ENCODE measurements at places on chromosomes 2 and 18.

DNA sequence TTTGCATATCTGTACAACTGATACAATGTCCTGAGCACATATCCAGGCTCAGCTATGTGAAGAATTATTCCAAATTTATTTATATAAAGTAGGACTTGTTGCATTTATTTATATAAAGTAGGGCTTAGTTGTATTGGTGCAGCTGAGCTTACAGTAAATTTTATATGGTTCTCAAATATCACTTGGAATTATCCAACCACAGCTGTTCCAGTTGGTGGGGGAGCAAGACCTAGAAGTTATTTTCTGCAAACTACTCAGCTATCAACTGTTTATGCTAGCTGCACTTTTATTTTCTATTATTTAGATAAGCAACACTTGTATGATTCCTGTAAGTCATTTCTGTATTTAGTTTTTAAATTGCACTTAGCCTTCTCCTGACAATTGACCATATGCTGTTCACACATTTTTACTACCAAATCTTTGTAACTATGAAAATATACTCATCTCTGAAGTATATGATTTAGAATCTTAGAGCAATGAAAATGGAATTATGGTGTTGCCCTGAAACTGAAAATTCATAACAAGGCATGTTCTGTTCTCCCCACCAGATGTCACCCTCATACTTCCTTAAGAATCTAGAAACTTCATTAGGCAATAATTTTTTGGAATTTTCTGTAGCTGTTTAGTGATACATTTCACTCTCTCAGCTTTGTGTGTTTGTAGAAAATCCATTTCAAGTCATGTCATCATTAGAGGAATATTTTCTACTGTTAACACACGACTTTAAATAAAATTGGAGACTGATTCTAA lies 157.0 kb upstream of the CBLN2 start:
- no peak for DNase-seq

GRCh38 chr2:67839242-67839641 lies 223.6 kb downstream of the C1D start:
- no peak for DNase-seq

DNA sequence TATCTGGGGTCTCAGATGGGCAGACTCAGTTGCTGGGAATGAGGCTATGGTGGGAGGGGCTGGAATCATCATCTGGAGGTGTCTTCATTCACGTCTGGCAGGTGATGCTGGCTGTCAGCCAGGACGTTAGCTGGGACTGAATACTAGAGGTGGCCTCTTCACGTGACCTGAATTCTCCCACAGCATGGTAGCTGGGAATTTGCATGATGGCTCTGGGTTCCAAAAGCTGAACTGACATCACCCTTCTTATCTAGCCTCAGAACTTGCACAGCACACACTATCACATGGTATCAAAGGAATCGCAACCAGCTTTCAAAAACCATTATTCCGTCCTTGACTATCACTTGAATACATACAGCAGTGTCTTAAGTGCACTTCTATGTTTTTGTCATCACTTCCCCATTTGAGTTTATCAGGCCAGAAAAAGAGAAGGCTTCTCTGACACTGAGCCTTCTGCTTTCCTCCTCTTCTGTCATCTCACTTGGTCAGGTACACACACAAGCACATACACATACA lies 53.0 kb upstream of the LRP2 start:
- no peak for DNase-seq

DNA sequence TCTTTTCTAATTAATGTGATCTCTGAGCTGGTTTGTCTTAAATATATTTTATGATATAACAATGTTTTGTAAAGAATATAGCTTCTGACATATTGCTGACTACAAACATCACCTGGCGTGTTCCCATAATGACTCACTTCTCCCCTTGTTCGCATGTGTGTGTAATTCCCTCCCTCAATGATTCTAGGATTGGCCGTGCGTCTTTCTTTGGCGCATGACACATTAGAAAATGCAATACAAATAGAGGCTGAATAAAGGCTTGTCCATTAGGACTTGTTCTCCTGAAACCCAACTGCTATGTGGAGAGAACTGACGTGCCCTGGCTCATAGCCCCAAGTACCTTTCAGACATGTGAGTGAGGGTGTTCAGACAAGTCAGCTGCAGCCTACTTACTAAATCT lies 159.7 kb upstream of the CDH20 start:
- no peak for DNase-seq

DNA sequence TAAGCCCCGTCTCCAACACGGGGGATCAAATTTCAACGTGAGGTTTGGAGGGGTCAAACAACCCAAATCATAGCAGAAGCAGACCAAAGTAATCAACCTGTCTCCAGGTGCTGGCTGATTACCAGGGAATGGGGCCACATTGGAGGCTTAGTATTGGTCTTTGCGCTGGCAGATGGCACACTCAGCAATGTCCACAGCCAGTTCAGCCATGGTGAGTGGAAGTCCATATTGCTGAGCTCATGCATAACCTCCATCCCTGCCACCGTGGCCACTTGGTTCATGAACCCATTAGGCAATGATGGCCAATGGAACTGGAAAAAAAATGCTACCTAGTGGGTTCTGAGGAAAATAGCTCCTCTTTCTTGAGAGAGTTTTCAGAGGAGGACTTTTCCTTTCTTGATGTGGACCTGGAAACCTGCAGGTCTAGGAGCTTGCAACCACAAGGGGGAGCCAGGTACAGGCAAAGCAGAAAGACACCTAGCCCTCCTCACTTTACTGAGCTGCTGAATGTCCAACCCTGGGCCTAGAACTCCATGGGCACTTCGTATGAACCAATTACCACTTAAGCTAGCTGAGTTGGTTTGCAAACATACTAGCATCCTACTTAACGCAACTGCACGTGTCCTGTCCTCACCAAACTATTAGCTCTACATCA lies 128.0 kb upstream of the GYPC start:
- no peak for DNase-seq

GRCh38 chr2:49044350-49045079 lies 109.8 kb downstream of the FSHR start:
- DNase-seq: no peak

DNA sequence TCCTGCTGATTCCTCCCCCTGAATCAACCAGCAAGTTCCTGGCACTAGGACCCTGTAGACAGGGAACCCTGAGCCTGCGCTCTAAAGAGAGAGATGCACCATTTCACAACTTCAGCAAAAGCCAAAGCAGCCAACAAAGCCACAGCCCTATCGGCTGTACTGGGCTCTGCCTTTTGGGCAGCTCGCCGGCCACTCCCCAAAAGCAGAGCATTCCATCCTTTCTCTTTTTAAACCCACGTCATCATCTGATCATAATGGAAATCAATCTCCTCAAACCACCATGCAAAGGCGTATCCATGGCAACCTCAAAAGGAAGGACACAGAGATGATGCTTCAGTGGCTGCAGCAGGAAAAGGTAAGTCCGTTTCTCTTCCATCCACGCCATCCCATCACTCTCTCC lies 5.3 kb upstream of the DCTN1 start:
- no peak for DNase-seq

DNA sequence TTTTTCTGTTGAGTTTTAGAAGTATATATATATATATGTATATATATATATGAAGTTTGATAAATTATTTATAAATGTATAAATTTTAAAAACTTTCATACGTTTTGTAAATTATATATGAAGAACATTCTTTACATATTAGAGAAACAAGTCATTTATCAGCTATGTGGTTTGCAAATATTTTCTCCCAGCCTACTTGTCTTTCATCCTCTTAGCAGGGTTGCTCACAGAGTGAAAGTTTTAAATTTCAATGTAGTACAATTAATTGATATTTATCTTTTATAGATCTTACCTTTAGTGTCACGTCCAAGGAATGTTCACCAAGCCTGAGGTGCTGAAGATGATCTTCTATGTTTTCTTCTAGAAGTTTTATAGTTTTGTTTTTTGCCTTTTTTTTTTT lies 78.3 kb upstream of the HS6ST1 start:
- DNase-seq: no peak

DNA sequence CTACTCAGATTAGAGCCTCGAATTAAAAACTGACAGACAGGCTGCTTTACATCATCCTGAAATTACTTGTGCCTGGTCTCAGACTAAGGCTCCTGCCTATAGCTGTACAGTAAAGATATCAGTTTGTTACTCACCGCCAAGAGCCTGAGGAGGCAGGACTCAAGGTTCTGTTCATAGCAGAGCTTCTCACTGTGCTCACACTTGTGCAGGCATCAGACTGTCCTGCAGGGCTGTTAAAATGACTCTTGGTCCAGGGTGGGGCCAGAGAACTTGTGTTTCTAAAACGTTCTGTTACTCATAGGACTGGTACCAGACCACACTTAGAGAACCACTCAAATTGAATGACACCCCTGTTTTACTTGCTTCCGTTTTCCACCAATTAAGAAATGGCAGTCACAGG lies 310.0 kb downstream of the DPP10 start:
- DNase-seq: no peak

- DNase-seq: no peak
These were observed 255.1 kb upstream of the LINC00305 start for GRCh38 chr18:64403784-64404503.

GRCh38 chr2:127428815-127429109 lies 10.5 kb downstream of the PROC start:
- no peak for DNase-seq

- no peak for DNase-seq
These were observed 81.2 kb upstream of the STK17B start for GRCh38 chr2:196252408-196253115.

- DNase-seq: no peak
These were observed 52.7 kb downstream of the TET3 start for GRCh38 chr2:74037379-74037860.

GRCh38 chr2:119028327-119029174 lies 86.6 kb downstream of the MARCO start:
- no peak for DNase-seq

DNA sequence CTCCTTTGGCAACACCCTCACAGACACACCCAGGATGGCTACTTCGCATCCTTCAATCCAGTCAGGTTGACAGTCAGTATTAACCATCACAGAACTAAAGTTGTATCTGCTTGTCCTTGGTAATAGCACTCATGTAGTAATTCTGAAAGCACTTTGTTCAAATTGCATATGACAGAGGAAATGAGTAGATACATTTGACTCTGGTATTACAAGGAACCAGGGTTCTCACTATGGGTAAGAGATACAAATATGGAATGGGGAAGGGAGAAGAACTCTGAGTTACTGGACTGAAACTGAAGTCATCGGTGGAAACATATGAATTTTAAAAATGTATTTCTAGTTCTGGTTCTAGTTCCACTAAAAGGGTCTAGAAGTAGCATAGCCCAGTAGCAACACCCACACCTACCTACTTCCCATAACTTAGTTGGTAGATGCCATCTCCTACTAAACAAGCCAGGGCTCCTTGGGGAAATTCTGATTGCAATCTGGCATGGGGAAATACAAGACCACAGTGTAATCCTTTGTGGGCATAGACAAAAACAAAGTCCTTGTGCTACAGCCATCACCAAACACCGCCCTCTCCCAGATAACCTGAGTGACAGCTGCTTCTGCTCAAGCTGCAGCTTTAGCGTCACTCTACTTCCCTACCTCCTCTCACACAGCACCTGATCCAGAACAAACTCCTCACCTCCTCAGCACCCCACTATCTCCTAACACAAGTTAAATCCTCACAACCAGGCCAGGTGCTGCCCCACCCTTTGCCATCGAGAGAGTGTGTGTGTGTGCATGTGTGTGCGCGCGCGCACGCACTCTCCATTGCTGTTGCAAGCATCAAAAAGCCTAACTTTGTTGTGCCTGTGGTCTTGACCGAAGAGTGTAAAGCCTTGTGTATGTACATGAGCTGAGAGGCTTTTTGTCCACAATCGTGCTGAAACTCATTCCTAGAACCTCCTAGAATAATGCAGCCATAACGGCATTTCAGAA lies 31.4 kb upstream of the CD226 start:
- no peak for DNase-seq

DNA sequence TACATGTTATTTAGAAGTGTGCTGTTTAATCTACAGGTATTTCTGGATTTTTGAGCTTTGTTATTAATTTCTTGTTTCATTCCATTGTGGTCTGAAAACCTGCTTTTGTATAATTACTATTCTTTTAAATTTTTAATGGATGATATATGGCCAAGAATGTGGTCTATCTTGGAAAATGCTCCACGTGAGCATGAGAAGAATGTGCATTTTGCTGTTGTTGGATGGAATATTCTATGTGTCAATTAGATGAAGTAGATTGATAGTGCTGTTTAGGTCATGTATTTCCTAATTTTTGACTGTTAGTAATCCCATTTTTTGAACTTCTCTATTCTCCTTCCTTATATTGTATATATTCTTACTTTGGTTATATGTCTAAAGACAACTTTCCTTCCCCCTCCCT lies 19.9 kb upstream of the TTN start:
- DNase-seq: no peak

GRCh38 chr2:98388601-98389250 lies 42.5 kb downstream of the CNGA3 start:
- DNase-seq: no peak

GRCh38 chr2:237563816-237564215 lies 2.6 kb upstream of the PRLH start:
- DNase-seq: no peak

- no peak for DNase-seq
These were observed 66.6 kb upstream of the GPC1 start for GRCh38 chr2:240368781-240369331.

GRCh38 chr2:229832510-229832898 lies 89.3 kb downstream of the TRIP12 start:
- no peak for DNase-seq

GRCh38 chr2:197128897-197129296 lies 181.7 kb downstream of the ANKRD44 start:
- DNase-seq: no peak

GRCh38 chr2:204545861-204546735 lies 823 bp downstream of the PARD3B start:
- no peak for DNase-seq

GRCh38 chr2:10518470-10519393 lies 70.6 kb upstream of the ODC1 start:
- DNase-seq: no peak

- DNase-seq: no peak
These were observed 14.5 kb downstream of the CKAP2L start for GRCh38 chr2:112749755-112750559.

- DNase-seq: no peak
These were observed 123.8 kb downstream of the MYO1B start for GRCh38 chr2:191369034-191369433.

DNA sequence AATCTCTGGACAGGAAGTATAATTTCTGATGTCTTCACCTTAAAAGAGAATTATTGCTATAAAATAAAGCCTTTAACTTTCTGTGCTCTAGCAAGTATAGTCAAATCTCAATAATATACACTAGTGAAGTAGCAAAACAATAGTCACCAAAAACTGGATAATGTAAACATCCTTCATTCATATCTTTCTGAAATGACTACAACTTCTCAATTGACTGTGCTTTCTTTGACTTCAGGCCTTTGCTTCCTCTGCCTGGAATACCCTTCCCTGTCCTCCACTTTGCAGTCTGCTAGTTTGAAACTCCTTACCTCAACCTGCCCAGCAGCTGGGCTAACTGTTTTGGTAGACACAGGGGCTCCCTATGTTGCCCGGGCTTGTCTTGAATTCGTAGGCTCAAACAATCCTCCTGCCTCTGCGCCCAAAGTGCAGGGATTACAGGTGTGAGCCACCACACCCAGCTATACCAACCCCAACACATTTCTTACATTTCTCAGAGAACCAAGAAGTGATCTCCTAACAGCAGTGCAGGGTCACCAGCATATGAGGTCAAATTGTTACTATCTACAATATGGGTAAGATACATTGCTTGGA lies 6.6 kb upstream of the PCBP1 start:
- DNase-seq: no peak

GRCh38 chr2:100212850-100213249 lies 70.5 kb upstream of the AFF3 start:
- DNase-seq: no peak

- DNase-seq: no peak
These were observed 114.2 kb upstream of the SERTAD2 start for GRCh38 chr2:64767670-64768468.

All from cortex of kidney (tissue), 1 donor.